ENCODE measurements at places on chromosomes 7 and 10.

DNA sequence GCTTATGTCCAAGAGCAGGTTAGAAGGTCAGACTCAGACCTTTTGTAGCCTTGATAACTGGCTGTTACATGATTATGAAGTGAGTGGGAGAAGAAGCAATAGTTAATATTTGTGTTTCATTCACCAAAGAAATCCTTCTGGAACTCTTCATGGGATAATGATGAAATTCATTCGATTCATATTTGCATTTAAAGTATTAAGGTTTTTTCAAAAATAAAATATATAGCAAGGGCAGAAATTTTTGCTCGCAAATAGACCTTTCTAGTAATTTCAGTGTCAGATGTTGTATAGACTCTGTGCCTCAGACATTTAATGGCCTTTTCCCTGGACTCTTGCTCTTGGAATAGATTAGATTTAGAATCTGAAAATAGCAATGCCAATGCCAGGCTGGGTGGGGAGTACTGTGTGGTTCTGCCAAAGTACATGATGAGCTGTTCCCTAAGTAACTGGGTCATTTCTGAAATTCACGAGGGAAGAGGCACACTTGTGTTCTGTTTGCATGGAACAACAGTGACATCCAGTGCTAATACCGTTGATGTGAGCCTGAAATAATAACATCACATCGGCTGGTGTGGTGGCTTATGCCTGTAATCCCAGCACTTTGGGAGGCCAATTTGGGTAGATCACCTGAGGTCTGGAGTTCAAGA is 119.2 kb downstream of the MBL2 start:
- no peak for DNase-seq

- no peak for DNase-seq
Measured at GRCh38 chr10:35559416-35559815, 45.7 kb upstream of the GJD4 start.

DNA sequence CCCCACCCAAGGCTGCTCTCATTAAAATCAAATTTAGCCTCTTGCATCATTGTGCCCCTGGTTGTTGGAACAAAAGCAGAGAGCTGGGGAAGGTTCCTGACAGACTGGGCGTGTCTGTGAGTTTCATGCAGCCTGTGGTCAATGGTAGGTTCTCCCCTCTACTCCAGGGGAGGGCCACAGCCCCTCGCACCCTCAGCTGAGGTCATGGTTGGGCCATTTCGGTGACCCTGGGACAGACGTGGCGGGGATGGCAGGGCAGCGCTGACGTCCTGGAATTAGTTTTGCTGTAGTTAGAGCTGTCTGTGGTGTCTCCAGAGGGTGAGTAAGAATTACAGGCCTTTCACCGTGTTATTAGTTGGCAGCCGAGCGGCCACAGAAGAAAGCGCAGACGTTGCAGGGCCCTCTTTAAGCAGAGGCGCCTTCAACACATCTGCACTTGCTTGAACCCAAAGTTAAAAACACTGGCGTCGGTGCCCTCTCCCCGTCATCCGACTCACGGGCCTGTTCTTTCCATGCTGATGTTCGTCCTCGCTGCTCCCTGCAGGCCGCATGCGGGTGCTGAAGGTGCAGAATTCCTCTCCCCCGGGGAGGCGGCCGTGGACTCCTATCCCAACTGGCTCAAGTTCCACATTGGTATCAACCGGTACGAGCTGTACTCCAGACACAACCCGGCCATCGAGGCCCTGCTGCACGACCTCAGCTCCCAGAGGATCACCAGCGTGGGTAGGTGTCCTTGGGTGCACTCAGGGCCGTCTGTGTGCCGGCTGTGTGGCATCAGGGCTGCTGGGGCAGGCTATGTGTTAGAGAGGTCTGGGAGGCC is 2.8 kb downstream of the FAM20C start:
- DNase-seq: peak; percentile 30

GRCh38 chr10:113069595-113069994 is 119.5 kb downstream of the TCF7L2 start:
- no peak for DNase-seq

DNA sequence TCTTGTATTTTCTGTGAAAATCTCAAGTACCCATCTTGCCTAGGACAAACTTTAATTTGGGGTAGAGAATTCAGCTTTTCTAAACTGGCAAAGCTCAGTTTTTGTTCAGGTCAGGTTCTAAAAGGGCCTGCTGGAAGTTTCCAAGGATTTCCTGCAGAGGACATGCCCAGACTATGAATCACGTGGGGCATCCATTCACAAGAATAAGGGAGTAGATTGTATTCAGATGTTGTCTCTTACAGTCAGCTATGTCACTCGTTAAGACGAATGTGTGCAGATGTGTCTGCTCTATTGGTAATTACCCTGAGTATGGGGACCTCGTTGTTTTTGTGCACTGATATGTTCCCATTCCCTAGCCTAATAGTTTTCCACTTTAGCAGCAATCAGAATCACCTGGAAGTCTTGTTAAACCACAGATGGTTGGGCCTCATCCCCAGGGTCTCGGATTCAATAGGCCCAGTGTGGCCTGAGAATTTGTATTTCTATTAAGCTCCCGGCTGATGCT is 81.0 kb upstream of the ITPRID1 start:
- peak; percentile 46 for DNase-seq

DNA sequence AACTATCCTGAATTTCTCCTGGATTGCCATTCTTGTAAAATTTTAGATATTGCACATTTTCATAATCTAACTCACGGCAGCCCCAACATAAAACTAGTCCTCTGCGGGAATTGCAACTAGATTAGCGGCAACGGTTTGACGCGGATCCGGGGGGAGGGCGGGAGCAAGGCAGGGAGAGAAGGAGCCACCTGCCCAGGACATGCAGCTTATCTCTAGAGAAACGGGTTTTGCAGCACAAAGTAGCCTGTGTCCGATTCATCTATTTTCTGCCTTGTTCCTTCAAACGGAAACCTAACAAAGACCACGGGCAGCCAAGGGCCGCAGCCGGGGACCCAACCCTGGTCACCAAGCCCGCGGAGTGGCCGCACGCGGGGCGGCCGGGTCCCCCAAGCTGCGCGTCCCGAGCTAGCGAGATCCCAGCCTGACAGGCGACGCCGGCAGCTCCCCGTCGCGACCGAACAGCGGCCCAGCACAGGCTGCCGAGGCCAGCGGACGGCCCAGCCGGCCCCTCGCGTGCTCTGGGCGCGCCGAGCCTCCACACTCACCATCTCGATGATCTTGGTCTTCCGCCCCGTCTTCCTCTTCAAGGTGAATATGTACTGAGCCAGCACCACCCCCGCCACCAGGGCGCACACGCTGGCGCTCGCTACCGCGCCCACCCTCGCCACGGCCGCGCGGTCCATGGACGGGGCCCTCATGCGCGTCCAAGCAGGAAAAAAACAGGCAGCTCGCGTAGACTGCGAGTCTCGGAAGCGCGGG is at the start of gene NT5C3A:
TSS of gene NT5C3A (minus strand) at position 754 of the 759 bp plus-strand sequence. CDS start at position 683, 71 bp downstream.
- DNase-seq: peak; percentile 31

DNA sequence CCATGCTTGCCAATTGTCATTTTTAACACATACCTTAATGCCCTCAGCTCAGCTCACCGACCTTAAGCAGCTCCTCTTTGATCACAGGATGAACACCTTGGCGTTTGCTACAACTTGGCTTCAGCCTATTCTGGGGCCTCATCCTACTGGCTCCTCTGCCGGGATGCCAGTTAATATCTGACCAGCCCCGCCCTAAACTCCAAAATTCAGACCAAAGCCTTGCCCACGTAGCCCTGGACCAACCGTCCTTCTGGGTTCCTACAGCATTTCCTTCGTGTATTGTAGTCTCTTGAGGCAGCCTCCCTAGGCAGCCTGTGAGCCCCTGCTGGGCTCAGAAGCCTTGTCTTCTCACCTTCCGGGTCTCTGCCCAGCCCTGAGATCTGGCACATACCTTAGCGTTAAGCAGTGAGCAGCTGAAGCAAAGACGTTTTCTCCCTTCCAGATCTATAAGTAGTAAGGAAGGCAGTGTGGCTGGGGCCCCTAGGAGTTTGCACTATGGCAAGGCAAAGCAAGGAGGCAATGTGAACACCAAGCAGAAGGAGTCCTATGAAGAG is 836 bp downstream of the ENO4 start:
- no peak for DNase-seq

DNA sequence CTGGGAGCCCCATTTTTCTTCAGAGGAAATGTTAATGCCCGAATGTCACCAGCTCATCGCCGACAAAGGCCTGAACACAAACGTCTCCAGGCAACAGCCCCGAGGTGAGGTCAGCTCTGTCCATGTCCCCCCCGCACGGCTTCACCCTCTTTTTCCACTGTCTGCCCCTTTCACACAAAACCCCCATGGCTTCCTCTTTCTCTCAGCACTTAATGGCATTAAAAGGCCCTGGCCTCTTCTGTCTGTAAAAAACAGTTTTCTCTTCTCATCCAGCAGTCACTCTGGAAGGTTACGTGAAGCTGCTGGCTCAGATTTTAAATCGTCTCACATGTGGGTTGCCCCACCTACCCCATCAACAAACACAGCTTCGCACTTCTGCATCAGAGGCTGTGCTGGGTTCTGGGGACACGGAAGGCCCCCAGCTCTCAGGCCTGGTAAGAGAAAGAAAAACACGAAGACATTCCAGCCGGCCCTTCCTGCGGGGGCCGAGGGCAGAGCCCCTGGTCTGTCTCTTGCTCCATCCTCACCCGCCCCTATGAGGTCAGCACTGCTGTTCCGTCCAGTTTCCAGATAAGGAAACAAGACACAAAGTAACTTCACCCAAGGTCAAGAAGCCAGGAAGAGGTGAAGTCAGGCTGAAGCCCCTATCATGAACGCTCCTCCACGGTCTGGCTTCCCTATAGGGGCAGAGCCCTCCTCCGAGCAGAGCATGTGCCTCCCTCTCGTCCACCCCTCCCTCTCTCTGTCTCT is 91.1 kb upstream of the PDGFA start:
- peak; percentile 9 for DNase-seq

- peak; percentile 91 for DNase-seq
Measured at GRCh38 chr10:29946953-29947700, 112.3 kb downstream of the JCAD start.

DNA sequence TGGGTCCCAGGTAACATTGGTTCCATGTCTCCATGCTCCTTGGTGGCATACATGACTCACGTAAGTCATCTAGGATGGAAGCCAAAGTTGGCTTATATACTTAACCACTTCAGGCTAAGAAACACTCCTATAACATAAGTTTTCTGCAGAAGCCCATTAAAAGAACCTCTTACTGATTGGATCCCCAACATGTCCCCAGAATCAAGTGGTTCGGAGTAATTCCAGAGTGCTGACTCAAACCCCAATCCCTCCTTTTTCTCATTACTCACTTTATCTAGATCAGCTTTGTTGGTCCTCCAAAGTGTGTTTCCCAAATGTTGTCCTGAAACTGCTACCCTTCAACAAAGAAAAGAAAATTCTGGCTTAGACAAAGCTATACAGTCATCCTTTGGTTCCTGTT is 10.1 kb upstream of the ATOH7 start:
- DNase-seq: peak; percentile 5

- no peak for DNase-seq
Measured at GRCh38 chr10:86262688-86263181, 103.9 kb downstream of the GRID1 start.

- no peak for DNase-seq
Measured at GRCh38 chr7:157545681-157546060, 208.9 kb downstream of the DNAJB6 start.

- DNase-seq: peak; percentile 49
Measured at GRCh38 chr7:19116121-19117090, 1.0 kb downstream of the TWIST1 start.

DNA sequence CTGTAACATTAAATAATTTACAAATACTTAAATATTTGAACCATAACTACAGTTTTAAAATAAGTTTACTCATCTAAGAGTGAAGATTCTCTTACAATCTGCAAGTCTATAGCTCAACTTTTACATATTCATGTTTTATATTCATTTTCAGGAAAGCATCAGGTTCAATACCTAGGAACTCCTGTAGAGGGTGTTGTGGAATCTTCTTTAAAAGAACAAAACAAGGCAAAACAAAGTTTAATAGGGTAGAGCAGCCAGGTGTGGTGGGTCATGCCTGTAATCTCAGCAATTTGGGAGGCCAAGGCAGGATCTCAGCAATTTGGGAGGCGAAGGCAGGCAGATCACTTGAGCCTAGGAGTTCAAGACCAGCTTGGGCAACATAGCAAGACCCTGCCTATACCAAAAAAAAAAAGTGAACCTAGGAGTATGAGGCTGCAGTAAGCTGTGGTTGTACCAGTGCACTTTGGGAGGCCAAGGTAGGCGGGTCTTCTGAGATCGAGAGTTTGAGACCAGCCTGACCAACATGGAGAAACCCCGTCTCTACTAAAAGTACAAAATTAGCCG is 45.1 kb downstream of the ST8SIA6 start:
- peak; percentile 16 for DNase-seq

GRCh38 chr10:125692196-125692595 is 9.2 kb upstream of the TEX36 start:
- no peak for DNase-seq

GRCh38 chr7:36591636-36592035 is 132.7 kb downstream of the AOAH start:
- DNase-seq: no peak

Data from fibroblast of skin of back (primary cell).